ENCODE measurements at places on chromosomes 16 and 17.

GRCh38 chr16:71249399-71249798, 18.9 kb upstream of the HYDIN start:
- DNase-seq, result no peak

GRCh38 chr17:43349142-43349541, 49.7 kb upstream of the ARL4D start:
- DNase-seq, result no peak

- DNase-seq, result no peak
These were observed 107.1 kb downstream of the RAP1GAP2 start for GRCh38 chr17:2903193-2903974.

- no peak for DNase-seq
These were observed 267.9 kb upstream of the CCL2 start for GRCh38 chr17:33987162-33987561.
